ENCODE measurements at places on chromosomes 3 and 15.

GRCh38 chr3:185176750-185177359 is 24.0 kb upstream of the C3orf70 start:
- DNase-seq: peak; percentile 56

GRCh38 chr3:77682162-77682561 is 642.3 kb downstream of the ROBO2 start:
- DNase-seq: no peak

GRCh38 chr3:26596335-26596734 is 26.2 kb upstream of the LRRC3B start:
- DNase-seq: no peak

DNA sequence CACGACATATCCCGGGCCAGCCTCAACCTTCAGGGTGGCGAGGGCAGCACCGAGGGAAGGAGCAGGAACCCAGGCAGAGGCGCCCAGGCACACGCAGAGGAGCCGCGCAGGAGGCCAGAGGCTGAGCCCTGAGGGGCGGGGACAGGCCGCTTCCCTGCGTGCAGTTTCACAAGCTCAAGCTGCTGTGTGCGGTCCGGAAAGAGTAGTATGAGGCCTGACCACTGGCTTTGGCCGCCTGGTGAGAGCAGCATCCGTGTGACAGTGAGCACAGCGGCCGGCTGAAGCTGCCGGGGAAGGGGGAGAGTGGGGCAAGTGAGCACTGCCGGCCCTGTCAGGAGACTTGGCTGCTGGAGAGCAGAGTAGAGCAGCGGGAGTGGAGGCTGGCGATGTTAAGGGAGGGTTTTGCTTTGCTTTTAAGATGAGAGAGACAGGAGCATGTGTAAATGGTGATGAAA is 8.7 kb downstream of the ZDHHC19 start:
- DNase-seq: peak; percentile 86

DNA sequence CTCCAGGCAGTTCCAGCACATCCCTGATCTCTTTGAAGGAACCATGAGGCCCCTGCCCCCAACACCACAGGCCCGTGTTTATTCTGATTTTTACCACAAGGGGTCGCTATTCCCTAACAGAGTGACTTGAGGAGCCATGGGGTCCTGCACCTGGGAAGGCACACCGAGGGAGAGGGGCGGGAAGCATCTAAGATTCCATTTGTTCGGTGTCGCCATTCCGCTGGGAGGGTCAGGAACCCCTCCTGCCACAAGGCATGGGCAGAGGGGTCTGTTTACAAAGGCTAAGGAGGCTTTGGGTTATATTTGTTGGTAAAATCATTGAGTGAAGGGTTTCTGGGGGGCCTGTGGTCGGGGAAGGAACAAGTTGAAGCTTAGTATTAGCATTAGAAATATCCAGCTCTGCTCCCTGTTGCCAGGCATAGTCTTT is 77.1 kb downstream of the WDR76 start:
- DNase-seq: peak; percentile 76

- no peak for DNase-seq
Observed at GRCh38 chr3:188827103-188827502, 344.7 kb upstream of the TPRG1 start.

DNA sequence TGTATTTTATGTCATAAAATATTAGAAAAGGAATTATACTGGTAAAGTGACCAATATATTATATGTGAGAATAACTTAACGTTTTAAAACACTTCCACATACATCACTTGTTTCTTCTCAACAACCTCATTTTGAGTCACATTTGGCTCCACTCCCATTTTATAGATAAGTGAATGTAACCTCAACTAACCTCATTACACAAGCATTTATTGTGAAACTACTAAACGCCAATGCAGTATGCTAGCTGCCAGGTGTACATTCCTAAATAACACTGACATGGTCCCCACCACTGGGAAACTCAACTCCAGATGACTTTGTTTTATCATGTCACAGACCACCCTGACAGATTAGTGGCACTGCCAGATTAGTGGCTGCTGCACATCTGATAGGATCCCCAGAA is 249.7 kb upstream of the CNTN4 start:
- no peak for DNase-seq

- no peak for DNase-seq
Observed at GRCh38 chr15:36948982-36949381, 151.4 kb downstream of the MEIS2 start.

GRCh38 chr3:11060500-11061251 is 68.1 kb downstream of the SLC6A1 start:
- peak; percentile 33 for DNase-seq

- no peak for DNase-seq
Observed at GRCh38 chr15:57626713-57627440, 35.2 kb downstream of the MYZAP start.

DNA sequence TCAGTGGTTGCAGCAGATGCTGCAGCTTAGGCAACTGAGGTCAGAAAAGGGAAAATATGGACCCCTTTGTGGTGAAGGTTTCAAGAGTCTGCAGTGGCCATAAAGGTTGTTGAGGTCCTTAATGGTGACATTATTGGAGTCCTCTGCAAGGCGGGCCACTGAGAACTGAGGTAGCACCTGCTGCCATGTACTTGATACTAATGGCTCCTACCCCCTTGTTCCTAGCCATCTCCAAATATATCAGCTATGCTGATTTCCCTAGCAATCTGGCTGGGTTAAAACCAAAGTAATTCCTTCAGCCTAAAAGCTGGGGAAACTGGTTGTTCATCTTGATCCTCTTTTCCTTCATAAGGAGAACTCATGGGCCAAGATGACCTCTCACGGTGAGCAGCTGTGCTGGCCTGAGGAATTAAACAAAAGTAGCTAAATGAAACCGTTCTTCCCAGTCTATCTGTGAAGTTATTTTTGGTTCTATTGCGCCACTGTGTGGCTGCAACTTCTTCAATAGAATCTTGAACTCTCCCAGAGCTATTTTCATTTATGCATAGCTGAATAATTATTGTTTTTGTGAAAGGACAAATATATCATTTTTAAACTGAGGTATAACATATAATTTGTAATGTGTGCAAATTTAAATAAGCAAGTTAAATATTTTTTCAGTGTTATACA is 76.1 kb upstream of the PLSCR4 start:
- DNase-seq: no peak

DNA sequence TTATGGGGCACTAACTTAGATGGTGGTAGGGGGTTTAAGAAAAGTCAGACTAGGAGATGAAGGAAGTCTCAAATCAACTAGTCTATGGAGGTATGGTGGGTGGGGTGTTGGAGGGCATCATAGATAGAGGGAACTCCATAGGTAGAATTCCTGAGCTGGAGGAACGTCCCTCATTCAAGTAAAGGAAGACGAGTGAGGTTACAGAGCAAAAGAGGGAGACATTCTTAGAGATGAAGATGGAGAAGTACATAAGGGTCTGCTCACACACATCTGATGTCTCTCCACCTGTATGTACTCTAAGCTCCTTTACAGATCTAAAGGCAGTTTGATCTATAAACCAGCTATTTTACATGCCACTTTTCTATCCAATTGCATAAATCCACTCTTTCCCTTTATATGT is 1.4 kb downstream of the PLSCR1 start:
- DNase-seq: no peak

DNA sequence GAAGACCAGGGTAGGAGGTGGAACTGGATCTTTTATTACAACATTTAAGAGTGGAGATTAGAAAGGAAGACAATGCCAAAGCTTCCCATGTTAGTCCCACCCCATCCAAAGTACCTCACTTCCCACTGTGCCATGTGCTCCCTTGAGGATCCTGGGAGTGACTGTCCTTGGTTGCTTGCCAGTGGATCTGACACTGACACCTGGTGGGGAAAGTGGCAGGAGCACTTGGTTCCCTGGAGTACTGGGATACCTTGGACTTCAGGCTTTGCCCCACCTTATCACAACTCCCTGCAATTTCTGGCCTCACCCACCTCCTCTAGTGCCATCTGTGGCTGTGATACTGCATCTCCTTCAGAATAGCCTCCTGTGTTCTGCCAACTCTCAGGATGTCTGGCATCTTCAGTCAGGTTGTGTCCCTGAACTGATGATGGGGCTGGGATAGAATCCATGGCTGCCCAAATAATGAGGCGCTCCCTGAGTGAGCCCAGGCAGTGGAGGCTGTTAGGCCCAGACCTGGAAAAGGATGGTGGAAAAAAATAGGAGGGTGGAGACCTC is 1.3 kb downstream of the ELL3 start:
- no peak for DNase-seq

- no peak for DNase-seq
Observed at GRCh38 chr15:95288626-95289025, 1041.9 kb upstream of the NR2F2 start.

GRCh38 chr3:105495021-105495420 is 128.3 kb downstream of the ALCAM start:
- no peak for DNase-seq

DNA sequence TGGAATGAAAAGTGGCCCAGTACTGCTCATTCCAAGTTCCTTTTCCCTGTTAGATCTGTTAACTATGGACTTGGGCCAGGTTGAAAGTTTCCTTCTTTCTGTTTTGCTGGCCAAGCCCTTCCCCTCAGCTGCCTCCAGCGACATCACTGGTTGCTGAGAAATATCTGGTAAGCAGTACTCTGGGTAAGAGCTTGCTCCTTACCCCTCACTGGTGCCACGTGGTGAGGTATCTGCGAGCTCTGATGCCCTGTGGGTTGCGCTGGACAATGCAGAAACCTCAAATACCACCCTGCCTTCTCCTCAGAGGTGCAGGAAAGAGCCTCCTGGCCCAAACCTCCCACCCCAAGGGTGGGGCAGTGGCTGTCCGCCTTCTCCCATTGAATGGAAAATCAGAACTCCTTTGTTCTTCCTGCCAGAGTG is 42.9 kb upstream of the APH1B start:
- DNase-seq: peak; percentile 41

DNA sequence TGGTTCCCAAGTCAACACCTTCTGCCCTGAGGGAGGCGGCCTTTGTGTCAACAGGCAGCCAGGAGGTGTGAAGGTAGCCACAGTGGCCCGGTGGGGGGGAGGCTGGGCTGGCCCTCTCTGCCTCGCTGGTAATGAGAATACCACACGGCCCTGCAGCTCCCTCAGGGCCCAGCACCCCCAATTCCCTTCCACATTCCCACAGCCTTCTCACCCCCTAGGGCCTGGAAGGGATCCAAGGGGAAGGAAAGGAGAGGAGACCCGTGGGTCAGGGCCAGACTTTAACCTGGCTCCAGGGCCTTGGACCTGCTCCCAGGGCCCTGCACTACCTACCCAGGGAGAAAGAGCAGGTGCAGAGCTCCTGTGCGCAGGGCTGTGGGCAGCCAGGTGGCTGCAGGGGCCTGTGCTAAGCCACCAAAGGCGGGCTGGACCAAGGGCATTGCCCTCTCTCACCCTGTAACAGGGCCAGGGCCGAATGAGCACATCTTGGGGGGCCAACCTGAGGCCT is 8.7 kb upstream of the MESP2 start:
- DNase-seq: no peak

DNA sequence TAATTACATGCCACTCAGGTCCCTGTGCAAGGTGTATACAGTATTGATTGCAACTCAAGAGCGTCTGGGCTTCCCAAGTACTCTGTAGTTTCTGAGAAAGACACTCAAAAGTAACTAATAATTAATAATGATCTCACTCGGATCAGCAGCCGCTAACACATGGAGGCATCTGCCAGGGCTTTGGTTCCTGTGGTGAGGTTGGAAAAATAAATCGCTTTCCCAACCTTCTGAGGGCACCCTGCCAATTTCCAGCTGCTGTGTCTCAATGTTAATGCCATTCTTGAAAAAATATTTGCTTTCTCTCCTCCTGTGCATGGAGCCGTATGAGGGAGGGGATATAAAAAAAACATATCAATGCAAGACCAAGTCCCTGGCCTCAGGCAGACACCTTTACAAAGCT is 116.5 kb upstream of the SLC2A2 start:
- no peak for DNase-seq

DNA sequence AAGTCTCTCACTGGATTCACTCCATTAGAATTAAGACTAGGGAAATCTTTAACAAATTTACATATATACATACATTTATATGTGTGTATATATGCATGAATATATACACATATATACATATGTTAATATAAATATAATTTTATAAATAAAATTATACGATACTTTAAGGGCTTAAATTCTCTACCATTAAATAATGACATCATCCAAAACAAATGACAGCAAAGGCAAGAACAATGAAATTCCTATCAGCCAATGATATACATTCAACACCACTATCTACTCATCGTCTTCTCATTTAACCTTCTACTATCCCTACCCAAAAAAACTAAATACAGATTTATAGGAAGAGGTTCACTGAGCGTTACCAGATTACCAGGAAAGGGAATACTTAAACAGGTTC is 152.0 kb downstream of the VPS13C start:
- no peak for DNase-seq

- no peak for DNase-seq
Observed at GRCh38 chr3:129033633-129034321, 26.8 kb upstream of the GP9 start.

GRCh38 chr3:28326458-28326926 is 22.0 kb upstream of the ZCWPW2 start:
- DNase-seq: peak; percentile 57

GRCh38 chr3:45995236-45996192 is at the start of gene FYCO1:
TSS of gene FYCO1 (minus strand) at chr3:45995824. CDS start at chr3:45984910, 10,914 bp downstream.
- peak; percentile 94 for DNase-seq

- DNase-seq: no peak
Observed at GRCh38 chr3:131849616-131850015, 185.2 kb downstream of the CPNE4 start.

DNA sequence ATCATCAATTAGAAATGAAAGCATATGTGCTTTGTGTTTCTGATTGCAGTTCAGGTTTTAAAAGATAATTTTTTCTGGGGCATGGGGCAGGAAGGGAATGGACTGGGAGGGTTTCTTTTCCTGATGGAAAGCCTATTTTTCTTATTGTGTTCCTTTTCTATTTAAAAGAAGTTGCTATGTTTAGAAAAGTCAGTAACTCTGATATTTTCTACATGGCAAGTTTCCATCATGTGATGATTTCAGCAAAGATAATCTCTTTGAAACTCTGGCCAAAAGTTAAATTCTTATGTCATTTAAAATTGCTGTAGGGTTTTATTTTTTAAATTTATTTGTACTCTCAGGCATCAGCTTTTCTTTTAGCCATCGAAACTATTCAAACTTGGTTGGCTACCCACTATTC is 601.2 kb downstream of the FOXP1 start:
- no peak for DNase-seq

Measured in GM12865 (cell line).